ENCODE measurements at places on chromosomes 7 and 10.

- no peak for DNase-seq
These were observed 11.6 kb upstream of the ERCC6 start for GRCh38 chr10:49550563-49550962.

DNA sequence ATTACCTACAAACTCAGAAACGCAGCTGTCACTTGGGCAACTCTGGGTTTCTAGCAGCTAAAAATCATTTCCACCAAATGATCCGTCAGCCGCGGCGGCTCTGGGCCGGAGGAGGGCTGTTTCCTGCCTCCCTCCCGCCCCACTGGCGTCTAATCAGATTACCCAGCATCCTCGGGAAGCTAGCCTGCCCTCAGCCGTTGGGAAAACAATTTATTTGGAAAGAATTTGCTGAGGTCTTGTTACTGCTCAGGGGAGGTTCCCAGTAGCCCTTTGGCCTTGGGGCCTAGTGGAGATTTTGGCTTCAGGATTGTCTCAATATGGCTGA, 65.0 kb upstream of the ADGRA1 start:
- no peak for DNase-seq

DNA sequence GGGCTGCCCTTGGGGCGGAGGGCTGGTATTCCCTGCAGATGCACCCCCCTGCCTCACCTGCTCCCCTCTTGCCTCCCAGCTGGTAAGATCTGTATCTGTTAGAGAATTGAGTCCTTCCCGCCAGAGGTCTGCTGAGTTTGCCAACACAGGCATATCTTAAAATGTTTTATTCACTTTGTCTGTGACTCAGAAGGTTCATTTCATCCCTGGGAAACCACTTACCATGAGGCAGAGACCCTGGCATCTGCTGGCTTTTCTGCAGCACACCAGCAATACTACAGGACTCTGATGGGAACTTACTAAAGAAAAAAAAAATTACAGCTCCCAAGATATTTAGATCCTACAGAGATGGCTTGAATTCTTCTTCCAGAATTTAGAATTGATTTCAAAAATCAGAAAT, 131.3 kb downstream of the PLPP4 start:
- DNase-seq: no peak

DNA sequence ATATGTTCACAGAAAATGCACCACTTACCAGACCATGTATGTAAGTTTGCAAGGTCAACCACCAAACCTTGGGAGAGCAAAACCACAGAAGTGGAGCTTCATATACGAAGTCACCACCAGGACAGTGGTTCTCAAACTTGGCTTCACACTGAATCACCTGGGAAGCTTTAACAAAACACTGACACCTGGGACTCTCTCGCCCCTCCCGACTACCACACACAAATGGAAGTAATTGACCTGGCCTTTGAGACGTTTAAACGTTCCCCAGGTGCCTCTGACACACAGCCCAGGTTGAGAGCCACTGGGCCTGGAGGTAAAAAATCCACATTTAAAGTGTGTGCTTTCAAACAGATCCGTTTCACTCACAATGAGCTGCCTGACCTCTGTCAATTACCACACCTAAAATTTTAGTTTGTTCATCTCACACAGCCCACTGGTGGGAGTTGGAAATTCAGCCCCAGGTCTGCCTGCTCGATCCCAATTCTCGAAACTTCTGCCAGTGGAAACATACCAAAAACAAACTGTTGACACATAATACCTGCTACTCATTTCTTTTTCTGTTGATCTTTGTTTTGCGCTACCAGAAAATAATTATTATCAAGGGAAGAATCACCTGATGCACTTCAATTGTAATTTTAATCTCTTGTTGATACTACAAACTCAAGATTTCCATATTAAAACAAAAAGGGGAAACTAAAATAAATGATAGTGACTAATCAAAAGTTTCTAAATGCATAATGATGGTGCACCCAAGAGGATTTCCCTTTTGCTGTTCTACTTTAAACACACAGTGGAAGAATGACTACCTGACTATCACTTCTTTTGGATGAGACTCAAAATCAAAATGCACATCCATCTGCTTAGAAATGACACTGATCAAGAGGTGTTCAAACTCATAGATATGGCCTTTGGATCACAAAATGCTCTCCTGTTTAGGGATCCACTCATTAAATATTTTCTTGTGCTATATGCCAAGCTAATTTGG, 26.6 kb downstream of the CDNF start:
- DNase-seq: no peak

DNA sequence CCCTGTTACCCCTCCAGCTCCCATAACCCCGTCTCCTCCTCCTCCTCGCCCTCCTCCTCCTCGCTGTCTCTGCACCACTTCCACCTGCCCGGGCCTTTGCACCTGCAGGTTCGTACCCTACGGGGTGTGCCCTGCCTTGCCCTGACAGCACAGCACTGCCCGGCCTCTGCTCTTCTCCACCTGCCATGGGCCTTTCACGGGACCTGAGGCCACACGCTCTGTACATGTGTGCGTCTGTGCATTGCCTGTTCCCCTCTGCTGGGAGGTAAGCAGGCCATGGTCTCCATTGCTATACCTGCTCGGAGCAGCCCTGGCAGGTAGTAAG, 40.0 kb downstream of the MICALL2 start:
- no peak for DNase-seq

All from NCI-H345 (cell line).